Left lung (tissue), 14 donors: ENCODE measurements at places on chromosomes 5 and 9. TPM values are rescaled to one million over a fixed set of nuclear protein-coding genes. Genes with fewer than 3 reads are reported as not detected.

Gene TXNDC8
- polyA plus RNA-seq, result not detected

GRCh38 chr5:1709171-1709803 is 90.3 kb downstream of the MRPL36 start:
- DNase-seq, result no peak

- no peak for DNase-seq
Measured at GRCh38 chr5:129148-129547, 37.2 kb downstream of the PLEKHG4B start.

DNA sequence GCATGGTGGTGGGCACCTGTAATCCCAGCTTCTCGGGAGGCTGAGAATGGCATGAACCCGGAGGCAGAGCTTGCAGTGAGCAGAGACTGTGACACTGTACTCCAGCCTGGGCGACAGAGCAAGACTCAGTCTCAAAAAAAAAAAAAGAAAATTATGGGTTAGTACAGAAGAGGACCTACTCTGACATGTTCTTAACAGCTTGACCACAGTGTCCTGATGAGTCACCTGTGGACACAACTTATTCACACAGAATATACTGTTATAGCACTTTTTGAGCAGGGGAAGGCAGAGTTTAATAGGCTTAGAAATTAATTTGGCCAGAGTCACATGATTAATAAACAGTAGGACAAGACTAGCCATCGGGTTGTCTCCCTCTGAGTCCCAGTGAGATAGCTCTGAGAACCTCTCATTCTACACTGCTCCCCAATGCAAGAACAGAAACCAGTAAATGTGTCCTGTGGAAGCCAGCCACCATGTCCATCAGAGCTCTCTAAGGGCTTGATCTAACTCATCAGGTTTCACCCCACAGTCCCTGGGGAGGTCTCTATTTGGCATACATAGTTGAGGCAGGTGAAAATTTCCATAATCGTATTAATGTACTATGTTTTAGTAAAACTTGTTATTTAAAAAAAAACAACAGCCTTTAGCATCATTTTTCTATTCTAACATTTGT is 1077.9 kb upstream of the C9orf72 start:
- DNase-seq, result no peak

DNA sequence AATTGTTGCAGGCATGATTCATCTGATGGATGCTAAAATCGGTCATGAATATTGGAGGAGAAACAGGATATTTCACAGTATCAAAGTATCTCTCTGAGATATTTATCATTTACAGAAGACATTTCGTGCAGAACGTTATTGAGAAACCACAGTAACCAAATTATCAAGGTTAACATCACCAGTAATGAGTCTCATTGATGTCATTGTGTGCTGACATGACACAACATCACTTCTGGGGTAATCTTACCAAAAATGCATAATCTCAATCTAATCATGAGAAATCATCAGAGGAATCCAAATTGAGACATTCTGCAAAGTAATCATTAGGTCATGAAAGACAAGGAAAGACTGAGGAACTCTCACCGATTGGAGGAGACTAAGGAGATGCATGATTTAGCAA is 42.7 kb downstream of the C5orf22 start:
- no peak for DNase-seq

Gene SPAG8
- 13.8 TPM for polyA plus RNA-seq

Gene PIP5K1B
- 3.2 TPM for polyA plus RNA-seq

DNA sequence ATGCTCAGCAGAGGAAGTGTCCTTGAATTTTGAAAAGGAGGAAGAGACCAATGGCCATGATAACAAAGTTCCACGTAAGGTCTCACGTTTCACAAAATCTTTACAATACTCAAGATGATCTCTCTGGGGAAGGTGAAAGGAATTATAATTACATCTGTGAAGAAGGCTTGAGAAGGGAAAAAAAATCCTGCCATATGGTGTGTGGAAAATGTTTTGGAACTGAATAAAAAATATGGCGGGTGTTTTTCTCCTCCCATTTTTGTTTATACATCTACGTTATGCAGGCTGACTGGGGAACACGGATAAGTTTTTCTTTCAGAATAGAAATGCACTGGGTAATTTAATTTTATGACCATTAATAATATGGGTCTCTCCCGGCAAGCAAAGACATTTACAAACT is 425.6 kb upstream of the BRINP1 start:
- DNase-seq, result no peak

GRCh38 chr5:61162832-61163567 is 732 bp upstream of the SMIM15 start:
- DNase-seq, result no peak

DNA sequence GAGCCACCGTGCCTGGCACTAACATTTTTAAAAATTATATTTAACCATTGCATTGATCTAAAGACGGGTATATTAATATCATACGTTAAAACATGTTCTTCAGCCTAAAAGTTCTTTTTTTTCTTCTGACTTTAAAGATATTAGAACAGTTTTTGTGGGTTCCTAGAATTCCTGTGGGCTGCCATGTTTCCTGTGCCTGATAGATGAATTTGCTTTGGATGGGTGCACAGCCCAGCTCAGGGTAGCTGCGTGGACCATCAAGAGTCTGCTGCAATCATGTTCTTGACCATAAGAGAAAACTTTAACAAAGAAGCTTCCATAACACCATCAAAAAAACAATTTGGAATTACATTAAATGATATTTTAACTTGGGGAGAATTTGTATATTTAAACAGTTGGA is 2.4 kb upstream of the LAMC3 start:
- no peak for DNase-seq

Gene FCHO2
- polyA plus RNA-seq, result 29.7 TPM

Gene CDH10
- 1.9 TPM for polyA plus RNA-seq

DNA sequence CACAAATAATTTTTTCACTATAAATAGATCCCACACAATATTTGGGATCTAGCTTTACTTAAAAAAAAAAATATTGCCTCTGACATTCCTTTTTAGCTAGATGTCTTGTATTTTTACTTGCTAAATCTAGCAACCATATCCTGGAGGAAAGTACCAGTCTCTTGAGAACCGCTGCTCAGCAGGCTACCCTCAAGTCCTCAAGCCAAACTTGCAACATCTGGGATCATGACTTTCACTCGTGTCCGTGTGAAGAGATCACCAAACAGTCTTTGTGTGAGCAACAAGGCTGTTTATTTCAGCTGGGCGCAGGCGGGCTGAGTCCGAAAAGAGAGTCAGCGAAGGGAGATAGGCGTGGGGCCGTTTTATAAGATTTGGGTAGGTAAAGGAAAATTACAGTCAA is 180.3 kb upstream of the FER start:
- no peak for DNase-seq

DNA sequence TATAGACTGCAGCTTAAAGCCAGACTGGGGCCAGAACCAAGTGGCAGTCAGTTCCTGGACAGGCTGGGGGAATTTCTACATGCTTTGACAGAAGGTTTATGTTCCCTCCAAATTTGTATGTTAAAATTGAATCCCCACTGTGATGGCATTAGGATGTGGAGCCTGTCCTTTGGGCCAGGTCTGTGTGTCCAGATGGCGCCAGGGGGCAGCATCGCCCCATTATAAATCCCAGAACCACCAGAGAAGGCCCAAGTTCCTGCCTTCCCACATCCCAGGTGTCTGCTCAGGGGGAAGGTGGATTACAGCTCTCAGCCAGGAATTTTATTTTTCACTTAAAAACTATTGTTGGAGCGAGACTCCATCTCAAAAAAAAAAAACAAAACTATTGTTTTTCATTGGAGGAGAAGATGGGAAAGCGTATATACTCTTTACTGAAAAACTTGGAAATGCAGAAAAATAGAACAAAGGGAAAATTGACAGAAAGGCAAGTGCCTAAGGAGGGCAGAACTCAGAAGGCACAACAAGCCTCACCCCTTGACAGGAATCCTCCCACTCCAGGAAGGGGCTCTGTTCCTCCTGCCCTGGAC is 5.0 kb downstream of the IL3 start:
- peak; percentile 50 for DNase-seq

DNA sequence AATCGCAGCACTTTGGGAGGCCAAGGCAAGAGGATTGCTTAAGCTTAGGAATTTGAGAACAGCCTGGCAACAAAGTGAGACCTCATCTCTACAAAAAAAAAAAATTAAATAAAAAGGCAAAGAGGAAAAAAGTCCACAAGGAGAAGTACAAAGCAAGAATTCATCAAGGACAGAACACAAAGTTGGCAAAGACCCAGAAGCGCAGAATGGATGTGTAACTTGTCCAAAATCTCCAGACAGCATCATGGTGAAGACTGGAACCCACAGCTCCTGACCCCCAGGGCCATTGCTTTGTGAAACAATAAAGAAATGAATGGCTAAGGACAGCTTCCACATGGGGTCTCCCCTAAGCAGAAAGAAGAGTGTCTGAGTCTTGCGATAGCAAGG is 7.8 kb downstream of the HSD17B3 start:
- DNase-seq, result no peak

Gene MEF2C
- 82.6 TPM for polyA plus RNA-seq

DNA sequence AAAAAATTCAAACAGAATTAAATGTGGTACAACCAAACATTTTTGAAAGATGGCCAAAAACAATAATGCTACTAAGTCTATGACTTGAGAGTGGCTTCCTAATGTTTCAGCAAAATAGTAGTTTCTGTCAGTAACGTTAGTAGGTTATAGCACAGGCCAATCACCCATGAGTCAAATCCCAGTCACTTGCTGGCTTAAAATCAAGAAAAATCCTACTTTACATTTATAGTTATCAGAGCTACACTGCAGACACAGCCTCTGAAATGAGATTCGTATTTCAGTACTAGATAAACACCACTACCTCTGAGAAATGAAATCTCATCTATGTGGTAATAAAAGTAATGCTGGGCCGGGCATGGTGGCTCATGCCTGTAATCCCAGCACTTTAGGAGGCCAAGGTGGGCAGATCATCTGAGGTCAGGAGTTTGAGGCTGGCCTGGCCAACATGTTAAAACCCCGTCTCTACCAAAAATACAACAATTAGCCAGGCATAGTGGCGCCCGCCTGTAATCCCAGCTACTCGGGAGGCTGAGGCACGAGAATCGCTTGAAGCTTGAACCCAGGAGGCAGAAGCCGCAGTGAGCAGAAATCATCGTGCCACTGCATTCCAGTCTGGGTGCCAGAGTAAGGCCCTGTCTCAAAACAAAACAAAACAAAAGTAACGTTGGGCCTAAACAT is 6.1 kb downstream of the ZDHHC21 start:
- DNase-seq, result no peak

Gene ZNF366
- 3.3 TPM for polyA plus RNA-seq

GRCh38 chr9:107016383-107016782 is 153.4 kb downstream of the ZNF462 start:
- no peak for DNase-seq

Gene MAT2B
- 81.3 TPM for polyA plus RNA-seq

DNA sequence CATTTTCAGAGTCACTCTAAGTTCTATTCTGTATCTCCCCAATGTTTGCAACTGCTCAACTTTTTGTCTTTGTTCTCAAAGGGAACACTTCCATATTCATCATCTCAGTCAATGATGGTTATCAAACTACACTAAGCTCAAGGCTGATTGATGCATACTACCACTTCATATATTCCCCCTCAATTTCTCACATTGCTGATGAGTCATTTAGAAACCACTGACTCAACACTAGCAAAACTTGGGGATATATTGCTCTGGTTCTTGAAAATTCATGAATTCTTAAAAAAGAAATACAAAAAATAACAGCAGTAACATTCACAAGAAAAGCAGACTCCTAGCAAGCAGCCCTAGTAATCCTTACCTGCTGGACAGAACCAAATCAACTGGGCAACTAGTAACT is 52.2 kb downstream of the ABHD17B start:
- DNase-seq, result no peak

- DNase-seq, result no peak
Measured at GRCh38 chr5:35373249-35373648, 143.0 kb upstream of the PRLR start.

DNA sequence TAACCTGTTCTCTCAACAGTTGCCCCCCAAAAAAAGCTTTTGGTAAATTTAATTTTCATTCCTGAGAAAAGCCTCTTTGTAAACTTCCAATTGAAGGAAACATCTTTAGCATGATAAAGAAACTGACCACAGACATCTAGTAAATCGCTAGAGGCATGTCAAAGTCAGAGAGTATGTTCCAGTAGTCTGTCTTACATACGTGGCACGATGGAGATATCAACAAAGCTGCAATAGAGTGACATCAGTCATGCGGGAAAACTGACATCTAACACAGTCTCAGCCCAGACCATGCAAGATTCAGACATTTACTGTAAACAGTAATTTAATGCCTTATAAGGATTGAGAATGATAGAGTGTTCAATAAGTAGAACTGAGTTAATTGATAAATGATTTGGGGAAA is 45.1 kb downstream of the GARNL3 start:
- no peak for DNase-seq

Gene PLEKHG4B
- 19.5 TPM for polyA plus RNA-seq

Gene VLDLR
- 28.7 TPM for polyA plus RNA-seq

Gene FAM200C
- 14.1 TPM for polyA plus RNA-seq

Gene GPR21
- polyA plus RNA-seq, result not detected

Gene PCSK1
- polyA plus RNA-seq, result 0.26 TPM

- DNase-seq, result no peak
Measured at GRCh38 chr5:131139321-131139720, 25.7 kb downstream of the HINT1 start.

GRCh38 chr9:72874344-72874743 is 78.5 kb downstream of the ALDH1A1 start:
- no peak for DNase-seq

- DNase-seq, result no peak
Measured at GRCh38 chr9:121636341-121636865, 15.0 kb upstream of the DAB2IP start.

DNA sequence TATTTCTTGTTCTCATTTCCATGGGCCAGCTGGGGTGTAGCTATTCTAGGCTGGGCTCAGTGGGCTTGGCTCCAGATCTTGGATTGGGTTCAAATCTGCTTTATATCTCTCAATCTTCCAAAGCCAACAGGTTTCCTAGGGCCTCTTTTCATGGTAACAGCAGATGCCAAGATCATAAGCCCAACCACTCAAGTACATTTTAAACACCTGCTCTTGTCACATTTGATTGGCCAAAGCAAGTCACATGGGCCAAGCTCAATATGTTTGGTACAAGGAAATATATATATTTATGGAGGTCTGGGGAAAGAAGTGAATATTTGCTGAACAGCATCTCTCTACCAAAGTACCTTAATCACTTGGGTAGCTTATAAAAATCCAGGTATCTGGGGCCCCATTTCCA is 49.5 kb downstream of the MRRF start:
- no peak for DNase-seq

- no peak for DNase-seq
Measured at GRCh38 chr9:22645893-22646292, 199.3 kb downstream of the DMRTA1 start.

DNA sequence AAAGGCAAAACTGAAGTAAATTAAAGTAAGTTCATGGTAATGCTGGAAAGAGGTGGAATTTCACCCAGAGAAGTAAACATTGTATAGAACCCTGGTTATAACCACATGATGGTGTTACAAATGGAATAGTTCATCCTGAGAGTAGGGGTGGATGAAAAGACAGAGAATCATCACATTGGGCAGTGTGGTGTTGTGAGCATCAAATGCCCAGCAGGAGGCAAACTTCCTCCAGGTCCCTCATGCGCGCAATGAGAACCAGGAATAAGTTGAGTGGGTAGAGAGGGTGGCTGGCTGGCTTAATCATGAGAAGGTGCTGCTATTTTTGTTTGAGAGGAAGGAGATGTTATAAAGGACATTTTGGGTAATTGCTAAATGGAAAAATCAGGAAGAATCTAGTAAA is 163.3 kb upstream of the HMHB1 start:
- DNase-seq, result no peak

- DNase-seq, result no peak
Measured at GRCh38 chr9:83266666-83267496, 203.9 kb upstream of the RASEF start.
